ENCODE measurements at places on chromosomes 11 and 22.

DNA sequence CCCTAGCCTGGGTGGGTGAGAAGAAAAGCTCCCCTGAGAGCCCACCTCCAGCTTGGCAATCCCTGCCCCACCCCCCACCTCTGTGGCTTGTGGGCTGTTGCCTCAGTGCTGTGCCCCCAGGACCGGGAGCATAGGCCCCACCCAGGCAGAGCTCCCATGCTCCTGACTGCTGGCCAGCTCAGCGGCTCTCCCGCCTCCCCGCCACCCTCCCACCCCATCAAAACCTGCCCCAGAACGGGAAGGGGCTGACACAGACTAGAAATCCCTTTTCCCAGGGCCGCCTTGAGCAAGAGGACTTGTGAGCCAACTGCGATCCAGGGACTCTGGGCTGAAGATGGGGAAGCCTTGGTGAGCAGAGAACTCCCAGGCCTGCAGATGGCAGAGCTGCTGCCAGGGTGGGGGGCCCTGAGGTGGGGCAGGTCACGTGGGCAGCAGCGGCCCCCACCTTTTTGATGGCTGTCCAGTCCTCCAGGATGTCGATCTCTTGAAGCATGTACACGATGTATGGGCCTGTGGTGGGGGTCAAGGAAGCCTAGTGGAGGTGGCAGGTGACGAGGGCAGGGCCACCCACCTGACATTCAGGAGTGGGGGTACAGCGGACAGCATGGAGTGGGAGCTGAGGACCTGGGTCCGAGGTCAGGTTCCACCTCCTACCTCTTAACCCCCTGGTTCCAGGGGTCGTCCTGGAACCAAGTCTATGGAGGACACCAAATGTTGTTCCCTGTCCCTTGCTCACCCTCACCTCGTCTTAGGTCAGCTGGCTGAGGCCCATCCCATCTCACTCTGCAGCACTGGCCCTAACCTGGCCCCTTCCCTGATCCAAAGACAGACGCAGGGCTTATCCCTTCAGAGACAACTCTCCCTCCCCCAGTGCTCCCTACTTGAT lies 2.3 kb upstream of the RIN1 start:
- no peak for DNase-seq

- DNase-seq: no peak
These were observed 95.5 kb downstream of the LUZP2 start for GRCh38 chr11:24592360-24592759.

GRCh38 chr11:37598381-37598780 lies 1000.3 kb upstream of the RAG2 start:
- no peak for DNase-seq

DNA sequence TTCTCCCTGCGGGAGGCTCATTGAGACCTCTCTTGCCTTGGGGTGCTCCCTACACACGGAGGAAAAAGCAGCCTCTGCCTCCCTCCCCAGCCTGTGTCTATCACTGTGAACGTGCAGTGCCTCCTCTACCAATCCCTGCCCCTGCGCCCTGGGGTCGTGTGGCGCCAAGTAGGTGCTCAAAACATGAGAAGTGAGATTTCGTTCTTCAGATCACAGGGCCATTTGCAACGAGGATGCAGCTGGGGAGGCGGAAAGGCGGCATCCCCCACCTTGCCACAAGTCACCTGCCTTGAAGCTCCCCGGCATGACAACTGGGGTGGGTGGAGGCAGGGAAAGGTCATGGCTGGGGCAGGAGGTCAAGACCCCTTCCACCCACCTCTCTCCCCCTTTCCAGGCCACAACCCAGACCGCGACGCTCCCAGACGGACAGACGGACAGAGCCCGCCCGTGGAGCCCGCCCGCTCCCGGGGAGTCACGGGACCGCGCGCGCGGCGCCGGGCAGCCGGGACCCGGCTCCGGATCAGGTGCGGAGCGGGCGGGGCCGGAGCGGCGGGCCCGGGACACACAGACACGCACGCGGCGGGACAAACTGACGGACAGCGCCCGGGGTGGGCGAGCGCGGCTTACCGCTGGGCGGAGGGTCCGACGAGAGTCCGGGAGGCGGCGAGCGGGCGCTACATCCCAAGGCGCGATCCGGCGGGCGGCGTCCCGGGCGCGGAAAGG lies 485 bp downstream of the KCNJ4 start:
- DNase-seq: no peak

All from T-helper 2 cell (primary cell).